ENCODE measurements at places on chromosomes 6 and 20.

DNA sequence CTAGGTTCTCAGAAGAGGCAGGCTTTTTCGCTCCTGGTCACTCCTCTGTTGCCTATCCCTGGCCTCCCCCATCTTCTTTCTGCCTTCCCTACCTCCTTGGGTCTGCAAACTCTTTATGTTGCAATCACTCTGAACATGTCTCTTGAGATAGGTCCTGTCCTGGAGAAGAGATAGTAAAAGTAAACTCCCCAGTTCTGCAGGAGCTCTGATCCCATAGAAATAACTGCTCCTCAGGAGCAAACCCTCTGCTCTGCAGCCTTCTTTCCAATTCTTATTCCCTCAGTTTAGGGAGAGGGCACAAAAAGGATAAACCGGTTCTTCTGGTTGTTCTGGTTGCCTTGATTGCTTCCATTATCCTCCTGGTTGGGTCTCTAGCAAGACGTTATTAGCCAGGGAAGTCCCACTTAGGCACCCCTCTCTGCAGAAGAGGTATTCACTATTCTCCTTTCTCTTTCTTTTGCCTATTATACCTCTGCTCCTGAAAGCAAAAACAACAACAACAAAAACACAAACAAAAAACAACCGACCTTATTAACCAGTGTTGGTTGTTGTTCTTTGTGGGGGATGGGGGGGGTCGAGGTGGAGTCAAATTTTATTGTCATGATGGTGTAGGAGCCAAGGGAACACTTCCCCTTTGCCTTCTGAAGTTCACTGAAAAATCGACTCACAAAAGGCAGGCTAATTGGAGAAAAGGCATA is 973 bp downstream of the TRIM38 start:
- no peak for DNase-seq

- DNase-seq: no peak
Measured at GRCh38 chr6:95384988-95385387, 192.3 kb upstream of the MANEA start.

DNA sequence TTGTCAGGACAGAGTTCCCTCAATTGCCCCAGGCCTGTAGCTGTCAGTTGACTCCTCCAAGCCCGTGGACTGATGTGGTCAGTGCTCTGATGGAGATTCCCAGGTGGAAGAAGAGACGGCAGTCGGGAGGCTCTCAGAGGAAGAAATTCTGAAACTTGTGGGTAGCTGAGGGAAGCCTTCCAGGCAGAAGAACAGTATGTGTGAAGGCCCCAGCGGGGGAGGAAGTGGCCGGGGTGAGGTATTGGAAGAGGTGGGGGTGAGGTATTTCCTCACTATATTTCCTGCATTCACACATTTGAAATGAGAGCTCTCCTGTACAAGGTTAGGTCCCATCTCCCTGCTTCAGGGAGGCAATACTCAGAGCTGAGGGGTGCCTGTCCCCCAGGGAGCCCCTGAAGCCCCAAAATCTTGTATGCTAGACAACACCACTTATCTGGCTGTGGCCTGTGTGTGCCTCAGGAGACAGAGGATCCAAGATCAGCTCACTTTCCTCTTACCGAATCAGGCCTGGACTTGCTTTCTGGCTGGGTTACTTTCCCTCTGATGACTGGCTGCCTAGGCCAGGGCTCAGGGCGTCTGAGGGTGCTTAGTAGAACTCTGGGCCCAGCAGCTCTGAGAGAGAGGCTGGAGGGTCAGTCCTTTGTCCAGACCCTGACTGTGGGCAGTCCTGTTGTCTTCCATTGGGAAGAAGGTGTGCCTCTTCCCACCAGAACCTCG is 49.3 kb upstream of the MYL9 start:
- DNase-seq: peak; percentile 76

DNA sequence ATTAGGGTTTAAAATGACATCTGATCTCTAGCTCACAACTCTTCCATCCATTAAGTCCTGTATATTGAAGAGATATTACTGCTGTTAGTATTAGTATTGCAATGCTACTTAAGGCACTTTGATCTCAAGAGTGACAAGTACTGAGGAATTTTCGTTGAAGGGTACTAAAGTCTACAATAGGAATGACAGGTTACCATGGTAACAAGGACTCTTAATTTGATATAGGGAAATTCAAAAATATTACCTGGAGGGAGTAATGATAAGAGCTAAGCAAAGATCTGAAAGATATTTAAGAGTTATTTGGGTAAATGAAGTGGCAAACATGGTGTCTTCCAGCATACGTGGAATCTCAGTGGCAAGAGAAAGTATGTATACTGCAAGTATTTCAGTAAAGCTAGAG is 518.0 kb upstream of the SLC35B3 start:
- DNase-seq: no peak

- no peak for DNase-seq
Measured at GRCh38 chr6:53658992-53659391, 6.6 kb downstream of the KLHL31 start.

GRCh38 chr6:167031082-167031709 is 32.0 kb downstream of the CEP43 start:
- no peak for DNase-seq

- DNase-seq: no peak
Measured at GRCh38 chr6:34525431-34526175, 30.5 kb downstream of the SPDEF start.

DNA sequence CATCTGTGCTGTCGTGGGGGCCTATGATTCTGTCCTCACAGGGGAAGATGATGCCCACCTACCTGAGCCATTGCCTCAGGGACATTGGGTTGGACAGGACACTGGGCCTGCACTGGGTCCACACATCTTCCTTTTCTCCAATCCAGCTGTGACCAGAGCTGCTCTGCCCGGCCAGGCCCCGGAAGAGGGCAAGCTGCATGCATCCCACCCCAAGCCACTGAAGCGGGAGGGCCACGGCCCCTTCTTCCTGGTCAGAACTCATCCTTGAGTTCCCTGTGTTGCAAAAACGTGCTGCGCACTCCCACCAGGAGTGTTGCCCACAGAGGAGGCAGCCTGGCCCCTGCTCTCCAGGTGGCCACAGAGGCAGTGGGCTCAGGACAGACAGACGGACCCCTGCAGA is 38.2 kb downstream of the SPDEF start:
- DNase-seq: no peak

DNA sequence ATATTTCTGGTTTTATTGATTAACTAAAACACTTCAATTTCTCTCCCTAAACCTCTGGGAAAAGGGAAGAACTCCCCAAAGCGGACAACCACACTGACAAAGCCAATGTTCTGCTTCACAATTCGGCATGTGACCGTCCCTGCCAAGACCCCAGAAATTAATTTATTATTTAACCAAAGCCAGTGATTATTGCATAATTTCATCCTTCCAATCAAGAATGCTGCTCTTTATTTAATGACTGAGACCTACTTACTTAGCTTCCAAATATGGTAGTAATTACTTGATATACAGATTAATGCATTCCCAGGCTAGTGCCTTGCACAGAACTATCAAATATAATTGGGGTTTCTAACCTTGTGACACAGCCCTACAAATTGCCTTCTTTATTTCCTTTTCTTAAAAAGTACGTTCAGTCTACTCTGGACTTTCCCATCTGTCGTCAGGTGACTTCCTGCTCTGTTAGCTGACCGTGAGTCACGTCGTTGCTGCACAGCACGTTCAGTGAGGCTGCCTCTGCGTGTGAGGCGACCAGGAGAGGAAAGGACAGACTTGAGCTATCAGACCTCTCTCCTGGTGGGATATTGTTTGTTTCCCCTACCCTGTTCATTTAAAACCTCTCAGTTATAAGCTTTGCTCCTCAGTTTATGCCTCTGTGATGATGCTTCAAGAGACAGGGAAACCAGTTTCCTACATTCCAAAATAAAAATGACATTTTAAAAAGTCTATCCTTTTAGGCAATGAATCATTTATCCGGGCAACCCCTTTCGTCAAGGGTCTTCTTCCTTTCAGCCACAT is 55.7 kb upstream of the TNFAIP3 start:
- DNase-seq: peak; percentile 78

- DNase-seq: no peak
Measured at GRCh38 chr20:59194023-59194935, 30.7 kb downstream of the ZNF831 start.

- no peak for DNase-seq
Measured at GRCh38 chr6:82268301-82268846, 20.8 kb upstream of the IBTK start.

GRCh38 chr6:33925936-33926335 is 122.1 kb upstream of the MLN start:
- no peak for DNase-seq

- DNase-seq: peak; percentile 46
Measured at GRCh38 chr6:50816115-50816675, 2.5 kb upstream of the TFAP2B start.

DNA sequence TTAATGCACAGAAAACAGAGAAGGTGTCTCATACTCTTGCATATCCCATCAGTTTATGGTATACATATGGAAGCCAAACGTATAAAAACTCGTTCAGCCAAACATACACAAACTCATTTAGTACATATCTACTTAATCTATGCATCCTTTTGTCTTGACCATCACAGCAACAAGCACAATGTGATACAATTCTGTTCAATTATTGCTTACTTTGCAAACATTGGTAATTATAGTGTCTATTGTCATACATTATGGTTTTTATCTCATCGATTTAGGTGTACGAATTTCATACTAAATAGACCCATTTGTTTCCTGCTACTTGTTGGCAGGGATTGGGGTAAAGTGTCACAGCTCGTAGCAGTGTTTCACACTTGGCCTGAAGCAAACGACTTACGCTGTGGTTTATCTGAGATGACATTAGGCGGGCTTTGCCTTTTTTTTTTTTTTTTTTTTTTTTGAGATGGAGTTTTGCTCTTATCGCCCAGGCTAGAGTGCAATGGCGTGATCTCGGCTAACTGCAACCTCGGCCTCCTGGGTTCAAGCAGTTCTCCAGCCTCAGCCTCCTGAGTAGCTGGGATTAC is 425.9 kb upstream of the JARID2 start:
- DNase-seq: no peak

GRCh38 chr6:169567819-169568218 is 134.0 kb downstream of the WDR27 start:
- no peak for DNase-seq

DNA sequence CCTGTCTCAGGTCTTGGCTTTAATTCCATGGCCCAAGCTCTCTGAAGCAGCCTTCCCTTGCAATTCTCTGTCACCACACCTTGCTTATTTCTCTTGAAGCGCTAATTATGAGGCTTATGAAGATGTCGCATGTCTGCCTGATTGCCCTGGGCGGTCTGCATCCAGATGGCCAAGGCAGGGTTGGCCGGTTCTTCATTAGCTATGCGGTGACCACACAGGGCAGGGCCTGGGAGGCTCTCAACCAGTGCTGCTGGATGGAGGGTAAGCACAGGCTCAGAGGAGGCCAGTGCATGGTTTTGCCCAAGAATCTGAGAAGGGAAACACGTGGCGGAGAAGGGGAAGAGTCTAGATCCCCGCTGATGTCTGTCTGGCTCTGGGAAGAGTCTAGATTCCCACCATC is 528.7 kb downstream of the CDH26 start:
- no peak for DNase-seq

DNA sequence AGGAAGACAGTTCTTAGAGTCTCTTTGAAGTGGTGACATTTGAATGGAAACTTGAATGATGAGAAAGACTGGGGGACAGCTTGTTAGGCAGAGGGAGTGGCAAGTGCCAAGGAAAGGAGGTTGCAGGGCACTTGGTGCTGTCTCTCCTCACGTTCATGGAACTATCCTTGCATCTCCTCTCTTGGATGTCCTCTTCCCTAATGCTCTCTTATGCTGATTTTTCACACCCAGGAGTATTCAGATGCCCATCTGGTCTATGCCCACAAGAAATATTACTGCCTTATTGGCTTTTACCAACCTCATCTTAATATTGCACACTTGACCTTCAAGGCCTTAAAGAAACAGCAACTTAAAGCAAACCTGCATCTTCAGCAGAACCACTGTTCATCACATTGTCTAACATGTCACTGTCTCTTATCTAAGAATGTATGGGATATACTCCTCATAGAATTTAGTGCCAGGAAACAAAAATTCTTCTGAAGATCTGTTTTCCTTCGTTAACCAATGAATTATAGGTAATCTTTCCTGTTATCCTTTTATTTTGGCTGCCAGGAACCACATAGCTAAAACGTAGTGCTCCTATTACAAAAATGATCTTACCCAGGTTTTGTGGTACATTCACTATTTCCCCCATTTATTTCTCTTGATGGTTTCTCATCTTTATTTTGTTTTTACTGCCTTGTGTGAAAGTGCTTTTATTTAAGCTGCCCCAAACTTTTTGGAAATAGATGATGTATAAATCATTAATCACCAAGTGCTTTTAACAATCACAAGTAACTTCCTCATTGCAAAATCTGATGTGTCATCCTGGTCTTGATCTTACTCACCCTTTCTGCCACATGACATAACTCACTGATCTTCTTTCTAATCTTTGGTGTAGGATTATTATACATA is 12.8 kb downstream of the RGS17 start:
- no peak for DNase-seq

GRCh38 chr20:12886618-12887363 is 122.0 kb upstream of the SPTLC3 start:
- no peak for DNase-seq

Measured in CD4-positive, alpha-beta T cell treated with Interleukin-6 for 4 hours (primary cell).